Fibroblast of skin of left quadriceps (primary cell): ENCODE measurements at places on chromosomes 13 and 19.

- DNase-seq: no peak
These were observed 16.0 kb downstream of the IZUMO4 start for GRCh38 chr19:2112516-2113320.

DNA sequence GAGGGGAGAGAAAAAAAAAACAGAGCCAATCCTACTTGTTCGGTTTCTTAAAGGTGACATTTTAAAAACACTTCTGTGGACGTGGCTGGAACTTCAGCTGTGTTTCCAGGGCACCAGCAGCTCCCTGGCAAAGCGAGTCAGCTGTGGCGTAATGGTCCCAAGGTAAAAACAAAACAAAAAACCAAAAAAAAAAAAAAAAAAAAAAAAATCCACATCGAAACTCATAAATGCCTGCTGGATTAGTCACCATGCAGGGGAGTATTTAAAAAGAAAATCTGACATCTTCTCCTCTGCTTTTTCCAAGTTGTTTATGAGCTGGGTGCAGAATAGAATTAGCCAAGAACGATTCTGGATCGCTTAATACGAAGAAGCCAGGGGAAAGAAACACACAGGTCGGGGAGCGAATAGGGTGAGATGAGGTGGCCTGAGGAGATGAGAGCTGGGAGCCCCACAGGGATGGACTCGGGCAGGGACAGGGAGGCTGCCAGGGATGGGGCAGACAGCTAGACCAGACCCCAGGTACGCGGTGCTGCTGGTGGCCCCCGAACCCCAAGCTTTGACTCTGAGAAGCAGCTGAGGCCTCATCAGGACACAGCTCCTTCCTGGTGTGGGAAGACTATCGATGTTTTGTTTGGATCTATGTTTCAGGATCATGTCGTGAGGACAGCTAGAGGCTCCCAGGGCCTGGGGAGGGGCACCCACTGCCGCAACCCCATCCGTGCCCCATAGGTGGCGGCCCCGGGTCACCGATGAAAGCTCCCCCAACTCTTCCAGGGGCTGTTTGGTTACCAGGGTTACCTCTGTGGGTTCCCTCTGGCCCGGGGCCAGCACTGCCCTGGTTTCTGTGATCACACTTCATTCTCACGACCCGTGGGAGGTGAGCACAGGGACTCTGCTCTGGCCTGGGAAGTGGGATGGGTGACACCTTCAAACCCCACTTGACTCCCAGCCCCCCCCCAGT is 3.1 kb upstream of the CTXN1 start:
- peak; percentile 63 for DNase-seq

DNA sequence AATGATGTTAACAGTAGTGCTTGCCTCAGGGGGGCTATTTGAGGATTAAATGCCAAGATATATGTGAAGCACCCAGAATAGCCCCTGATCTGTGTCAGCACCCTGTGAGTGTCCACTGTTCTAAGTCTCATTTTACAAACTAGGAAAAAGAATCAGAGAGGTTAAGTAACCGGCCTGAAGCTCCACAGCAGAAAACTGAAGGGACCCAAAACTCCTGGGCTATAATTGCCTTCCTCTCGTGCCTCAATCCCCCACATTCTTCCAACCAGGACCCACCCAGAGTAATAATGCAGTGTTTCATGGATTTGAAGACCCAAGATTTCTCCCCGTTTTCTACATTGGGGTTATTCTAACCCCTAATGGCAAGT is 2.3 kb downstream of the PVR start:
- DNase-seq: no peak

DNA sequence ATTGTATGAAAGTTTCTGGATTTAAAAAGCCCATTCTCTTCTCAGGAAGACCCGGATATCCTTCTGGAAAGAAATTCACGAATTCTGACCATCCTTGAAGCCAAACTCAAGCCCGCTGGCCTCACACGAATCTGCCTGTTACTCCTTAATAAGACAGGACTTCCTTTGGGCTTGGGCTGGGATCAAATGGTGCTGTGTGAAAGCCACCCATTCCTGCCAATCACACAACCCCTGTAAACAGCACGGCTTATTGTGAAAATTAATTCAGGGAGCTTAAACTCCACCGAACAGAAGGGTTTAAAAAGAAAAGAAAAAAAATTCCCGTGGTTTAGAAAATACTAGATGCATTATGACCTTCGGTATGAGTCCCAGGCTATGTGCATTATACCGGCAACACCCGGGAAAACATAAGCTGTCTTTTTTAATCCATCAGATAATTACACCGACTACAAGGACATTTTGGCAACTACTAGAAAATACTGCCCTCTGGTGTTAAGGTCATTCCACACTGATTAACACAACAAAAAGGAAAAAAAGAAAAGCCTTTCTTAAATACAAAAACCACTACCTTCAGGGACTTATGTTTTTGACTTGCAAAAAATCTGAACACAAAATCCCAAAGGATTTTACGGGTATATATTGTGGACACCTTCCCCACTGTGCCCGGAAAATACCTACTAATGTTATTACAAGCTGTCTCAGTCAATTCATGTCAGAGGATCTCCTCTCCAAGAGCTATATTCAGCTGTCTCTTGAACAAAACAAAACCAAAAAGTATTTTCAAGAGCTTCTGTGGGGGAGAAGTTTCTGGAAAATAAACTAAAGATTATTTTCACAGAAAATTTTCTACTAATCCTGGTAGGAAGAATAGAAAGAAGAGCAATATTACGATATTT is 76.0 kb upstream of the LSM14A start:
- no peak for DNase-seq

- no peak for DNase-seq
These were observed 18.4 kb downstream of the LTBP4 start for GRCh38 chr19:40619333-40620160.
